ENCODE measurements at places on chromosomes 5 and 9.

DNA sequence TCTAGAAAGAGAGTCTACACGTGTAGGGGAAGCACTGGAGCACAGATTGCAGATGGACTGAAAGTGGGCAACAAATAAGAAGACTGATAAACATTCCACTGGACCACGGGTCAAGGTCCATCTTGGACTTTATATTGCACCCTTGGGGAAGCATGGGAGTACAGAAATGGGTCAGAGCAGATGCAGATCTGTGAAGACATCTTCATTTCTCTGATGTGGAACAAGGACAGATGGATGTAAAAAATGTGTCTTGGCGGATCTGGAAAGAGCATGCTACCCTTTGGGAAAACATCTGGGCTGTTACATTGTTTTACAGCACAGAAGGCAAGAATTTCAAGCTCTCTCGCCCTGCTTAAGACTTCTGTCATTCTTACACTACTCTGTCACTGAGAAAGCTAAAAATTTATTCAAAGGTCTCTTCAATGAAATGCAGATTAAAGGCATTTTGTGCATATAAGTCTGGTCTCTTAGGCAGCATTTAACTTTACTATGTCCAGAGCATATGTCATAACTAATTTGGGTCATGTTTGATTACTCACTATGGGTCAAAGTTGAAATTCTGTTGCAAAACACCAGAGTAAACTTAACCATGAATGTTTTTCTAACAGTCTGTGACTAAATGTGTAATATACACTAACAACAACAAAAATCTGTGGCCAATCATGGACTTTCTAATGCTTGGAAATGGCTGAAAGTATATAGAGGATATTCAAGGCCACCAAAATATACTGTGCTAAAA, 756.4 kb upstream of the DMAC1 start:
- no peak for DNase-seq

GRCh38 chr5:173242675-173243121, 7.7 kb upstream of the NKX2-5 start:
- no peak for DNase-seq

DNA sequence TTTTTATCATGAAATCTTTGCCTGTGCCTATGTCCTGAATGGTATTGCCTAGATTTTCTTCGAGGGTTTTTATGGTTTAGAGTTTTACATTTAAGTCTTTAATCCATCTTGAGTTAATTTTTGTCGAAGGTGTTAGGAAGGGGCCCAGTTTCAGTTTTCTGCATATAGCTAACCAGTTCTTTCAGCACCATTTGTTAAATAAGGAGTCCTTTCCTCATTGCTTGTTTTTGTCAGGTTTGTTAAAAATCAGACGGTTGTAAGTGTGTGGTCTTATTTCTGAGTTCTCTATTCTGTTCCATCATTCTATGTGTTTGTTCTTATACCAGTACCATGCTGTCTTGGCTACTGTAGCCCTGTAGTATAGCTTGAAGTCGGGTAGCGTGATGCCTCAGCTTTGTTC, 55.9 kb downstream of the YTHDC2 start:
- no peak for DNase-seq

DNA sequence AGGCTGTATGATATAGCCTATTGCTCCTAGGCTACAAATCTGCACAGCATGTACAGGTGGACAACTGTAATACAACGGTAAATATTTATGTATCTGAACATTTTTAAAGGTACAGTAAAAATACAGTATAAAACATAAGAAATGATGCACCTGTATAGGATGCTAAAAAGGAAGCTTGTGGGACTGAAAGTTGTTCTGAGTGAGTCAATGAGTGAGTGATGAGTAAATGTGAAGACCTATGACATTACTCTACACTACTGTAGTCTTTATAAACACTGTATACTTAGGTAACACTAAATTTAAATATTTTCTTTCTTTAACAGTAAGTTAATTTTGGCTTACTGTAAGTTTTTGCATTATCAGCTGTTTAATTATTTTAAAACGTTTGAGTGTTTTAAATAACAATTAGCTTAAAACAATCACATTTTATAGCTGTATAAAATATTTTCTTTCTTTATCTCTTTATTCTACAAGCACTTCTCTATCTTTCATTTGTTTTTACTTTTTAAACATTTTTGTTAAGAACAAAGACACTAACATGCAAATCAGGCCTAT, 28.1 kb downstream of the CDH18 start:
- DNase-seq = no peak

DNA sequence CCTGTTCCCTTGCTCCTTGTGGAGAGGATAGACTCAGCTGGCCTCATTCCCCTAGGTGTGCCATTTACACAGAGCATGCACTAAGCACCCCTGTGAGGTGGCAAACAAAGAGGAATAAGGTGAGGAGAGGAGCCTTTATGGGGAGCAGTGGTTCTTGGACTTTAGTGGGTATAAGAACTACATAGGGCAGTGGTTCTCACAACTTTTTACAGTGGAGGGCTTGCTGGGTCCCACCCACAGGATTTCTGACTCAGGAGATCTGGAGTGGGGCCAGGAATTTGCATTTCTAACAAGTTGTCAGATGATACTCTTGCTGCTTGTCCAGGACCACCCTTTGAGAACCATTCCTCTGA, 42.0 kb downstream of the CSF1R start:
- no peak for DNase-seq

DNA sequence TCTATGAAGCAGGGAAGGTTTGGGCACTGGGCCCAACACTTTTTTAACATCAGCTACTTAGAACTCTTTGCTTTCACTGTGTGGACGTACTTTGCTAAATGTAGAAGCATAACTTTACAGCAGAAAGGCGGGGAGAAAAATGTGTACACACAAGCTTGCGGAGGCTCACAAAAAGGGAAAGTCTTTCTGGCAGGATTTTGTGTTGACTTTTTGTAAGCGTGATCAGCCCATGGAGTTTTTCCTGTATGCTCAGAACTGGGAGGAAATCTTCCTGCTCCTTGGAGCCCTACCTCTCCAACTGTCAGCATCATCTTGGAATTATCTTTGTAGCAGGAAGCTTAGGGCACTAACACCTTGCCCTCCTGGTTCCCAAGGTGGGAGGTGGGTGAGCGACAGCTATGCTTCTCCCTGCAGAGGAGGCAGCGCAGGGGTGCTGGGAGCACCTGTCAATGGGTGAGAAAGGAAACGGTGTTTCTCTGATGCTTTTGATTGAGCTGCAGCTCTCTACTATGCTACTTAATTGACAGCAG, 321.9 kb downstream of the GADD45G start:
- no peak for DNase-seq

DNA sequence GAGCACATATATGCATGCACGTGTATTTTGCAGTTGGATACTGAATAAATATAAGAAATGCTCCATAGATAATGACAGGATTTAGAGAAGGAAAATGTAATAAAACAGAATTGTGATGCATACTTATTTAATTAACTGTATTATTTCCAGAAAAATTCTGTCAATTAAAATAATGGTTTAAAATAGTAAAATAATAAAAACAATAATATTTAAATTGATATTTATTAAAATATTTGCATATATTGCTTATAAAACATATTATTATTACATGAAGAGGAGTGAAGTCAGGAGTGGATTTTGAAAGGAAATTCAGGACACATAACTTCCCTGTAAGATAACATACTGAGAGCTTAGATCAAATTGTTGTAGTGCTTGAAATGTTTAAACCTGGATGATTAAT, 21.4 kb upstream of the EDIL3 start:
- DNase-seq = no peak

- no peak for DNase-seq
These were observed 170.1 kb upstream of the ATP10B start for GRCh38 chr5:161022151-161022550.

- DNase-seq = no peak
These were observed 443.5 kb downstream of the PLK2 start for GRCh38 chr5:58016358-58016757.

DNA sequence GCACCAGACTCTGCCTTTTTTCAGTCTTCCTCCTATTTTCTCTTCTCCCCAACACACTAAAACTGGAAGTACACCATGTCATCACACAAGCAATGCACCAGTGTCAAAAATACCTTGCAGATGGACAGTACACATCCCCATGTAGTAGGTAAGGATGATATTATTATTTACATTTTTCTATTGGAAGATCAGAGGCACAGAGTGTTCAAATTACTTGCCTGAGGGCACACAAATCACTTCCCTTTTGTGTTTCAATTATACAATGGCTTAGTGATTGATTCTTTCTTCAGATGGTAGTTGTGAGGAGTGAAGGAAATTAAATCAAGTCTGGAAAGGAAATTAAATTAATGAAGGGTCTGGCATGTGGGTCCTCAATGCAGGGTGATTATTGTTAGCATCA, 39.6 kb downstream of the CTSL start:
- DNase-seq = no peak

Data from NCI-H187 (cell line).